ENCODE measurements at places on chromosomes 16 and 17.

DNA sequence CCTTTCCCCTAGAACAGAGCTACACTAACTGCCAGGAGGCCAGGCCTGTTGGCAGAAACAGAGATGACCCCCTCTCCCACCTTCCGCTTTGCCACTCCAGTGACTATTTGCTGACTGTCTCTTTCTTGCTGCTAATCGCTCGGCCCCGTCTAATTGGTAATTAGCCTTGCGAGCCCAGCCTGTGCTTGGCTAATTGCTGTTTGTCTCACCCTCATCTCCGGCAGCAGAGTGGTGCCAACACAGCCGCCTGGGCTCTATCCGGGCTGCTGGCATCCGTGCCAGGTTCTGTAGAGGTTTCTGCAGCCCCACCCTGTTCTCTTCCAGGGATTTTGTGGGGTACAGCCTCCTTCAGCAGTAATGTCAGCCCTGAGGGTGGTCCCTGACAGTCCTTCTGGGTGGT is 27.4 kb upstream of the PHB1 start:
- DNase-seq = no peak

- no peak for DNase-seq
Measured at GRCh38 chr16:31138621-31139578, 3.4 kb upstream of the PRSS8 start.

GRCh38 chr16:56989988-56990387 is 631 bp downstream of the NLRC5 start:
- no peak for DNase-seq

DNA sequence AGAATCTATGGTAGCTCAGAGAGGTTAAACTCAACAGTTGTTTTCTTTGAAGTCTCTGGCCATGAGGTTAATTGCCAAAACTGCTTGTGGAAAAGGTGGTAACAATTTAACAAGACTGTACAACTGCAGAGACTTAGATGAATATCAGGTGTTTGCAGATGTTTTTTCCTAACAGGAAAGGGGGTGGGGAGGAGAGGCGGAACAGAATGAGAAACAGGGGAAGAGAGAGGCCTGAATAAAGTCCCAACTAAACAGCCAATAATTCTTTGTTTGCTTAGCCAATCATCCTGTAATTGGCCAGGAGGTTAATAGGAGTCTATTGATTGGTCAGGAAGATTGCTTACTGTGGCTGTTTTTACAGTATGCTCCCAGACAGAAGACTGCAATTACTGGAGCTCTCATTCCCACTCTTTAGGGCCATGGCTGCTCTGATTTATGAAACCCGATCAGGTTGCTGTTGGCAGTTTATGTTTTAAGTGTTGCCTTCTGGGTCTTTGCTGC is 249.7 kb upstream of the TBX2 start:
- DNase-seq = no peak

DNA sequence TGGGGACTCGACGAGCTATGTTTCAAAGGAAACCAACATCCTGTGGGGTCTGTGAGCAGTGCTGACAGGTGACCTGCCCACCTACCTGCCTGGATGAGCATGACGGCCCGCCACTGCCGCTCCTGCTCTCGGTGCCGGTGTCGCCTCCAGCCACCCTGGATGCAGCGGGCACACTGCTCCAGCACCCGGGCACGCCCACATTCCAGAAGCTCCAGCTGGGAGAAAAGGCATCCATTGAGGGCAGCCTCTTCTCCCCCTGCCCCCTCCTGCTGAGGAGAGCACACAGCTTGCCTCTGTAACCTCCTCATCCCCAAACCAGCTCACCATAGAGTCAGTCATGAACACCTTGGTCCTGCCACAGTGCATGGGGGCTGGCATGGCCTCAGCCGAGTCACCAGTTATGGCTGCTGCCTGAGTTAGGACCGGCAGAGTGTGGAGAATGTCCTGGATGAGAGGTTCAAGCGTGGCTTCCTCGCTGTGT is 14.3 kb downstream of the ZNHIT3 start:
- no peak for DNase-seq

DNA sequence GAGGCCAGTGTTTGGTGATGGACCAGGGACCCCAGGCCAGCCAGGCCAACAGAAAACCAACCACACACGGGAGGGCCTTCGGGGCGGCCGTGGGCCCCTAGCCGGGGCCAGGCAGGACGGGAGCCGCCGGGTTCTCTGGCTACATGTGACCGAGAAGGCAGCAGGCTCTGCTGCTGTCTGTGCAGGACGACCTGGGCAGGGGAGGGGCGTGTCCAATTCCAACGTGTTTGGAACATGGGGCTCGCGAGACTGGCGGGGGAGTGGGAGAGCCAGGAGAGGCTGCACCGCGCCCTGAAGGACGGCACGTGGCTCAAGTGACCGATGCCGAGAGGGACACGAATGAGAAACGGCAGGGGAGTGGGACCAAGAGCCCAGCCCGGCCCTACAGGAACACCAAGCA is 75.4 kb downstream of the LMF1 start:
- DNase-seq = no peak

GRCh38 chr17:68431045-68431608 is 26.2 kb downstream of the WIPI1 start:
- DNase-seq = no peak

- no peak for DNase-seq
Measured at GRCh38 chr16:75262800-75263127, 11.3 kb upstream of the BCAR1 start.

All from stimulated activated naive CD8-positive, alpha-beta T cell treated with anti-CD3 and anti-CD28 coated beads, Interleukin-15, Interleukin-2, amounts not matched to agents 100 U/mL and 50 U/mL, for 24 hours (primary cell).